Left lung (tissue), 14 donors: ENCODE measurements at places on chromosomes 5 and 9. TPM values are rescaled to one million over a fixed set of nuclear protein-coding genes. Genes with fewer than 3 reads are reported as not detected.

- no peak for DNase-seq
Measured at GRCh38 chr5:29642601-29643000, 1550.9 kb upstream of the CDH6 start.

DNA sequence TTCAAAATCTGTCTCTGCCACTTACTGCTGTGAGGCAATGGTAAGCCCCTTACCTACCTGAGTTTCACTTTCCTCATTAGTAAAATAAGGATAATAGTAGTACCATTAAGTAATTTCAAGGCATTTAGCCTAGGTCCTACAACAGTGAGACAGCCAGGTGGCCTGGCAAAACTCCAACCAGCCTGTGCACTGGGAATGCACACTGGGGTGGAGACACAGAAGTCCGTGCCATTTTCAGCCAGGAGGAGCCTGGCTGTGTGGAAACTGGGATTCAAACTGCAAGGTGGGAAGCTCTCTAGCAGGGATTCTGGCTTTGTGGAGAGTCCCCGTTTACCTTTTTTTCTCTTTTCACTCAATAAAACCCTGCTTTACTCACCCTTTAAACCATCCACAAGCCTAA is 630.4 kb downstream of the PRELID2 start:
- DNase-seq = no peak

The GPR151 gene
- polyA plus RNA-seq = not detected

DNA sequence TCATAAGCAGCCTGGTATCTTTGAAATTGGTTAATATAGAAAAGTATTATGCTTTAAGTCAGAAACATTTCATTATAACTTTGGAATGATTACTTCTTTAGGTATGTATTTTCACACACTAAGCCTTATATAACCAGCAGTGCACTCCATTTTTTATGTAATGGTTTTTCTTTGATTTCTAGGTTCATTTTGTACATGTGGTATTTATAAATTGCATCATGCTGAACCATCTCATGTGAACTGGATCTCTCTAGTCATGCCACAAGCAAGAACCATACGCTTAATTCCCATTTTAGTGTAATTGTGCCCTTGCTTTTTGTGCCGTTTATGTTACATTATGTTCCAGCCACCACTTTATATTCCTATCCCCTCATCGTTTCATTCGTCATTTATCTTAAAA is 38.6 kb upstream of the SRP19 start:
- DNase-seq = no peak

- DNase-seq = no peak
Measured at GRCh38 chr5:167899490-167900070, 391.9 kb upstream of the WWC1 start.

DNA sequence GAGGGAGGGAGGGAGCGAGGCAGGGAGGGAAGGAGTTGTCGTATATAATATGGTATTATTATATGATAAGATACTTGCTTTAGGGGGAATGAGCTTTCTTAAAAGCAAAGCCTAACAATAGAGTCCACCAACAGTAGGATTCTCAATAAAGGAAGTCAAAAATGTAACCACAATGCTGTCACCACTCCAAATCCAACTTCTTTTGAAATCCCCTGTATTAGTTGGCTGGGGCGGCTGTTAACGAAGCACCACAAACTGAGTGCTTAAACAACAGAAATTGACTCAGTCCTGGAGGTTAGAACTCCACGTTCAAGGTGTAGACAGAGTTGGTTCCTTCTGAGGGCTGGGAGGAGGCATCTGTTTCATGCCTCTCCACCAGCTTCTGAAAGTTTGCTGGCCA is 23.1 kb downstream of the GAS1 start:
- no peak for DNase-seq

DNA sequence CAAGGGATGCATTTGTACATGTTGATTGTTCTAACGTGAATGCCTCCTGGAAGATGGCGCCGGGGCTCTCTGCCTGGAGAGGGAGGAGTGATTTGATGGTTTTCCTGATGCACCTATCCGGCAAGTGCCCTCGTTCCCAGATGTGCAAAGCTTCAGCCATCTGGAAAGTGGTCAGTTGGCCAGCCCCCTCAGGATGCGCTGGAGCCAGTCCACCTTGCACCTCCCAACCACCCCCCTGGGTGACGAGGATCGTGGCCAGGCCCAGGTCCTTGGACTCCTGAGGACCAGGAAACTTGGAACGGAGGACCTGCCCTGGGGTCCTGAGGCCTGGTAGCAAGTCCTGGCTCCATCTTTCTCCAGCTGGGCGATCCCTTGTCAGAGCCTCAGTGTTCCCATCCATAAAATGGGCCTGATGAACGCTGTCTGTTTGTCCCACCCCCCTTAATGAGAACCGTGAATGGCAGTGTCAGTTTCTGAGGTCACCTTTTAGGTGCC is 23.6 kb upstream of the RNU6ATAC start:
- DNase-seq = no peak

The PCDHB14 gene
- 8.4 TPM for polyA plus RNA-seq

The CCDC192 gene
- polyA plus RNA-seq = 0.81 TPM

The AIF1L gene
- 41.8 TPM for polyA plus RNA-seq

DNA sequence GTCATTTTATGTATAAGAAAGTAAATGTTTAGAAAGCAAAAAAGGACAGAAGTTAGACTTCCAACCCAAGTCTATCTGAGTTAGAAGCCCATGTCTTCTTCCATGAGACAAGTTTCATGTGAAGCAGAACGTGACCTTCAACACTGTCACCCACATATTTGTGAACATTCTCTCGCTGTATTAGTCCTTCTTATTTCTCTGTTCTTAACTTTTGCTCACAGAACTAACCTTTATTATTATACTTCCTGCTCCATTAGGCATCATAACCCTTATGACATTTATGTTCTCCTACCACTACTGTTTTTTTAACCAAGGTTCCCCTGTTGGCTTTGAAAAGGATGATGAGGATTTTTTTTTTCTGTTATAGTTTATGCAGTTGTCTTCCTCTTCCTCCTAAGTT is 238.8 kb downstream of the ZNF608 start:
- no peak for DNase-seq

GRCh38 chr9:90065851-90066250 is 461.0 kb downstream of the GADD45G start:
- DNase-seq = no peak

DNA sequence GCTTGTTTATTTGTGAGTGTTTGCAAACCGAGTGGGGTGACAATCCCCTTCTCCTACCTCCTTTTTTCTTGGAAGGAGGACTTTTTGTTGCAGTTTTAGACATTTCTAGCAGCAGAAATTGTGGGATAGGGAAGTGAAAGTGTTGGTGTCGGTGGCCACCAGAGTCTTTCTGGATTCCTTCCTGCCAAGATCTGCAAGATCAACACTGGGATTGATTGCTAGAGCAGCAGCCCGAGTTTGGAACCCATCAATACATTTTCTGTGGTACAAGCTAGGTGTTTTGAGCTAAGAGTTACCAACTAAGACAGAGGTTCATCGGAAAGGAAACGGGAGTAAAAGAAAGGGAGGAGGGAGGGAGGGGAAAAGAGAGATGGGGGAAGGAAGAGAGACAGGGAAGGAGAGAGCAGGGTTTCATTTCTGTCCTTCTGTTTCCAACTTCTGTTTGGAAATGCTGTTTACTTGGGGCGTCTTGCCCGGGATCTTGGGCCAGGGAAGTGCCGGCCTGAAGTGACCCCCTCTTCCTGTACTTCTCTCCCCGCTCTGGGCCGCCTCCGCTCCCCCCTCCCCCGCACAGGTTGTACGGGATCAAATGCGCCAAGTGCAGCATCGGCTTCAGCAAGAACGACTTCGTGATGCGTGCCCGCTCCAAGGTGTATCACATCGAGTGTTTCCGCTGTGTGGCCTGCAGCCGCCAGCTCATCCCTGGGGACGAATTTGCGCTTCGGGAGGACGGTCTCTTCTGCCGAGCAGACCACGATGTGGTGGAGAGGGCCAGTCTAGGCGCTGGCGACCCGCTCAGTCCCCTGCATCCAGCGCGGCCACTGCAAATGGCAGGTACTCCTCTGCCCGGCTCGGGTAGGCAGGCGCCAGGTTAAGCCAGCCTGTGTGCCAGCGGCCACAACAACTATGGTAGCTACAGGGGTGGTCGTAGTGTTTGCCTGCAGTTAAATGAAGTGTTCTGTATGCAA is 4.0 kb downstream of the ISL1 start:
- no peak for DNase-seq

GRCh38 chr5:33228149-33228548 is 212.6 kb upstream of the TARS1 start:
- DNase-seq = no peak

DNA sequence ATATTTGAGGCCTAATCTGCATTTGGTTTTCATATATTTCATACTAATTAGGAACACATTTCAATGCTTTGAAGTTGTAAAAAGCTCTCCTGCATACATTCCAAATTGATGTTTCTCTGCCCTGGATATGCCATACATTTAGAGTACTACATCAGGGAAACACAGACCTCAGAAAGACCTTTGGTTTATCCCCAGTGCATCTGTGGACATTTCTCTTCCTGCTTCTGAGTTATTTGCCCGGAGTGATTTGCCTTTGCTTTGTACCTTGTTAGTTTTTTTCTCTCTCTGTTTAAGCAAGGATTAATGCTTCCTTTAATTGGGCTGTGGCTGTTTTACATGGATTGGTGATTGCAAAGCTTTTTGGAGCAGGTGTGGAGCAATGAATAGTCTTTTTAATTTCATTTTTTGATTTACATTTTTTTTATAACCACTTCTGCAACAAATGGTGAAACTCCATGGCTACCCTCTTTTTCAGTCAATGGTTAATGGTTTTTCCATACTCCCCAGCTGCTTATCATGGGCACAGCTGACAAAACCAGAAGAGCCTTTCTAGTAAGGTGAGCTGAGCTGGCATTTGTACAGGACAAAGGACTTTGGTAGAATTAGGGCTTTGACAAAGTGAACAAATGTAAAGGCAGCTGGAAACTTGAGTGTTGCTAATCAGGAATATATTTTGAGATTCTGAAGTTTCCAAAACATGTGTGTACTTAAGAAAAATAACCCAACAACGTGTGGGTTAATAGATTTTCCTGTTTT is 54.2 kb downstream of the ZSWIM6 start:
- no peak for DNase-seq

The F2RL2 gene
- 0.47 TPM for polyA plus RNA-seq

- DNase-seq = no peak
Measured at GRCh38 chr5:142883025-142883424, 112.8 kb downstream of the ARHGAP26 start.

DNA sequence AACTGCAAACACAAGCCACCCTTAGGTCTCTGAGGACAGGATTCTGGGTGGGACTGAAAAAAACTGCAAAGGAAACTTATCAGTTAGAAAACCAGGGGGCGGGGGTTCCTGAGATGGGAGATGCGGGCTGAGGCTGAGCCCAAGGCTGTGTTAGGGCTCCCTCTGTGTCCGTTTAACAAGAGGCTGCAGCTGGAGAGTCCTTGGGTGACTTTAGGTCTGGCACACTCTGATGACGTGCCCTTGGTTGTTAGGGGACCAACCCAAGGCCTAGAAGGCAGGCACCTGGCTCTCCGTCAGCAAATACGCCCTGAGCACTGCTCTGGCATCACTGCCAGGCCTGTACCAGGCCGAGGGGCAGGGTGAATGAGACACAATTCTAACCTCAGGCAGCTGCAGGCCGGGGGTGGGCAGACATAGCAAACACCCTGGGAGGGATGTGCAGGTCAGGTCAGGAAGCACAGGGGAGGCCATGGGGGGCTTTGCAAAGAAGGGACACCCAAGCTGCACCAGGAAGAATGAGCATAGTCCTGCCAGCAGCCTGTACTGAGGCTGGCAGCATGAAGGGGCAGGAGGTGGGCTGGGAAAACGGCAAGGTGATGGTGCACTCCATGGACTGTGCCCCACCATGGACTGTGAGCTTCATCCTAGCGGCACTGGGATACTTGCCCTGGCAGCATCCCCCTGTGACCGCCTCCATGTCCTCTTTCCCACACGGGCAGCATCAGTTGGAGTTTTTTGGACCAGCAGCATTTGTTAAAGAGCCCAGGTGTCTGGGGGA is 137.9 kb downstream of the GABBR2 start:
- DNase-seq = no peak

The FCN1 gene
- polyA plus RNA-seq = 6.7 TPM

DNA sequence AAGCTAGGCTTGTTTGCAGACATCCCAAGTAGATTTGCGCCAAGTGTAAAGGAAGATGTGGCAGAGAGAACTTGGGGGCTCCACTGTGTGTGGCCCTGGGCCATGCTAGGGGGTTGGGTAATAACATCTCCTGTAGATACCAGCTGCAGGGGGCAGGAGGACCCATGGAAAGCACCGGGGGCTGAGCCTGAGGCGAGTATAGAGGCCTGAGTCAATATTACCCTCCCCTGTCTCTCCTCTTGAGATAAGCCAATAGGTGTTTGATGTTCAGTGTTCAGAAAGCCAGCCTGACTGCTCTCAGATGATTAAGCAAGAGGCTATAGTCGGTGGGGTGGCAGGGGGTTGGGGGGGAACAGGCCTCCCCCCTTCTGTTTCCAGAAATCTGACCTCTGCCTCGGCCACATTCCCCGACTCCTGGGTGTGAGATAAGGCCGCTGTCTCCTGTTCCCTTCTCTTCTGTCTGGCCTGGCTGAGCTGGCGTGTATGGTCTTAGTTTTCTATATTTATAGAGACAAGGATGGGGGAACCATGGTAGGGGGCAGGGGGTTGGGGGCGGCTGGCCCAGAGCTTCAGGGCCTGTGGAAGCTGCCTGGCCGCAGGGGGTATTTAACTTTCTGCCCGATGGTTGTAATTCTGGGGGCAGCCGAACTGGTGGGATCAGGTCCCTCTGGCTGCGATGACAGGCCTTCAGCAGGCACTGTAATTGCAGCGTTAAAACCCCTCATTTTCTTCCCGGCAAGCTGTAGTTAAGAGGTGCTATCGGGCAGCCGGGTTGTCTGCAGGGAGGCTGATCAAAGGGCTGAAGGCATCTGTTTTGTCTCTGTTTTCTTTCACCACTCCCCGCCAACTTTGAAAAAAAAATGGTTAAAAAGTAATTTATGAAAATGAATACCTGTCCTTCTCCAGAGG is 292.0 kb downstream of the NSG2 start:
- DNase-seq = no peak

DNA sequence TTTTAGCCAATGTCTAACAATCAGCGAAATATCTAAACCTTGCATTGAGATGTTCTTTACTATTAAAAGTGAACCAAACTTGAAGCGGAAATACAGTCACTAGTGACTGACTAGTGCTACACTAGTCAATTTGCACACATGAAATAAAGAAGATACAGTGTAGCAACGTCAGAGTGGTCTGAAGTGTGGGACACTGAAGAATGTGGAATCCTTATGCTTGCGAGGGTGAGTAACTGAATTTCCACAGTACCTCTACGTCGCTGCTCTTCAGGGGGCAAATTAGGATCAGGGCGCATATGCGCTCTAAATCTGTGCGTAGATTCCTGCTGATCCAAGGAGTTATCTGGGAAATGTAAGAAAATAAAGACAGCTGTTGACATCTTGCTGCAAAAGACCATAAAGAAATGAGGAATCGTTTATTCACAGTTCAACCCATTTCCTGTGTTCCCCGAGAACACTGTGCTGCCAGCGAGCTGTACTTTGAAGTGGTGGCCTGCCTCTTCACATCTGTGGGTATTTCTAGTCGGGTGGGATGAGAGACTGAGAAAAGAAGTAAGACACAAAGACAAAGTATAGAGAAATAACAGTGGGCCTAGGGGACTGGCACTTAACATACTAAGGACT is 39.8 kb upstream of the FLT4 start:
- no peak for DNase-seq

The CAMK4 gene
- polyA plus RNA-seq = 14.6 TPM
